ENCODE measurements at places on chromosomes 2 and 18. TPM values are rescaled to one million over a fixed set of nuclear protein-coding genes. Genes with fewer than 3 reads are reported as not detected.

The HJURP gene
- total RNA-seq: not detected

The GALNT5 gene
- total RNA-seq: 0.42 TPM

The CHRNG gene
- not detected for total RNA-seq

The ELOA2 gene
- not detected for total RNA-seq

The RNU2-63P gene
- not detected for total RNA-seq

The UPP2 gene
- total RNA-seq: not detected

The CLEC4F gene
- total RNA-seq: 0.44 TPM

The MBP gene
- total RNA-seq: 1,485 TPM

The SNORC gene
- total RNA-seq: 10.5 TPM

The STON1 gene
- total RNA-seq: 37.3 TPM

The IL36A gene
- not detected for total RNA-seq

The TUBB8B gene
- not detected for total RNA-seq

The GPR39 gene
- total RNA-seq: not detected
